ENCODE measurements at places on chromosomes 2 and 18.

DNA sequence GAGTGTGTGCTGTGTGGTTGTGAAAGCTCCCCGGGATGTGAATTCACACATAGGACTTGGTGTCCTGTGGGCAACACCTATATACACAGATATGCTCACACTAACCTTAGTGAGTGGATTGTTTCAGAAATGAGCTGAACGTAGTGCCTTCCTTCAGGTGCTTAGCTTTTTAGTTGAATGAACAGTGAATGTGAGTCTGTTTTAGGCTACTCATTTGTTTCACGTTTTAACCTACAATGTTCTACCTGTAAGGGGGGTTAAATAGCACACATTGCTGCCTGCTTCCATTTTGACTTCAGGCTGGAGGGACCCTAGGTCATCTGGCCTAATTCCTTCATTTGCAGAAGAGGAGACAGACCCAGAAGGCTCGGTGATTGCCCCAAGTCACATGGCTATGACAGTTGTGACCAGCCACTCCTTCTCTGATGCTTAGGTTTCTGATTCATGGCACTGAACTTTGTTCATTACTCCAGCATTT, 1.0 kb downstream of the PLEK start:
- DNase-seq: no peak

- peak; percentile 29 for DNase-seq
Observed at GRCh38 chr2:55168221-55169154, 63.6 kb downstream of the CLHC1 start.

- no peak for DNase-seq
Observed at GRCh38 chr2:126900646-126901319, 2.1 kb downstream of the TEX51 start.

DNA sequence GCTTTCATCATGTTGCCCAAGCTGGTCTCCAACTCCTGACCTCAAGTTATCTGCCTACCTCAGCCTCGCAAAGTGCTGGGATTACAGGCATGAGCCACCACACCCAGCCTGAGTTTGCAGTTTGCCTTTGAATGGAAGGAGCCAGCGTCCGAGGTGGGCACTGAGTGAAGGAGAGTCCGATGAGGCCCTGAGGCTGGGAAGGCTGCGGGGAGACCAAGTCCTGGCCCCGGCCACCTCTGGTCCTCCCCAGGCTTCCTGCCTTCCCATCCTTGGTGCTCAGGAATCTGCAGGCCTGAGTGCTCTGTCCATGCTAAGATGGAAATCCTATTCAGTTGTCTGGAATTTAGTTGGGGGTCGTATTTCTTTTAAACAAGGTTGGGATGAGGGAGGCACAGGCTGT, 82.9 kb downstream of the SMIM21 start:
- no peak for DNase-seq

DNA sequence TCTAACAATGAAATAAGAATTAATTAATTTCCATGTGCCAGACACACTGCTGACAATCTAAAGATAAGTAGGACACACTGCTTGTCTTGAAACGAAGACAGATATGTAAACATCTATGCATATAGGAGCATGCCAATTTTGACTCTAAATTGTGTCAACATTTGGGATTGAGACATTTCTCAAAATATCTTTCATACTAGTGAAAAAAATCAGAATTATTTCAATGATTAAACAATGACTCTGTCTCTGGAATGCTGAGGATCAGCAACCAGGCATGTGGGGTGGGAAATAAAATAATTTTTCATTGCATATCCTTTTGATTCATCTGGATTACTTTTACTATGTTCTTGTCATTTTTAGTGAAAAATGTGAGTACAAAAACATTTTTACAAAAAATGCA, 262.6 kb upstream of the SYT4 start:
- no peak for DNase-seq

Measured in activated T-cell treated with anti-CD3 and anti-CD28 coated beads, Interleukin-2, amount 50 U/mL, for 48 hours (primary cell).